ENCODE measurements at places on chromosomes 5 and 9.

- no peak for DNase-seq
Measured at GRCh38 chr5:102290004-102290403, 6.1 kb downstream of the SLCO4C1 start.

- DNase-seq: no peak
Measured at GRCh38 chr9:29214154-29214689, 1640.9 kb upstream of the C9orf72 start.

GRCh38 chr9:91028166-91028827, 226.7 kb downstream of the SYK start:
- no peak for DNase-seq

DNA sequence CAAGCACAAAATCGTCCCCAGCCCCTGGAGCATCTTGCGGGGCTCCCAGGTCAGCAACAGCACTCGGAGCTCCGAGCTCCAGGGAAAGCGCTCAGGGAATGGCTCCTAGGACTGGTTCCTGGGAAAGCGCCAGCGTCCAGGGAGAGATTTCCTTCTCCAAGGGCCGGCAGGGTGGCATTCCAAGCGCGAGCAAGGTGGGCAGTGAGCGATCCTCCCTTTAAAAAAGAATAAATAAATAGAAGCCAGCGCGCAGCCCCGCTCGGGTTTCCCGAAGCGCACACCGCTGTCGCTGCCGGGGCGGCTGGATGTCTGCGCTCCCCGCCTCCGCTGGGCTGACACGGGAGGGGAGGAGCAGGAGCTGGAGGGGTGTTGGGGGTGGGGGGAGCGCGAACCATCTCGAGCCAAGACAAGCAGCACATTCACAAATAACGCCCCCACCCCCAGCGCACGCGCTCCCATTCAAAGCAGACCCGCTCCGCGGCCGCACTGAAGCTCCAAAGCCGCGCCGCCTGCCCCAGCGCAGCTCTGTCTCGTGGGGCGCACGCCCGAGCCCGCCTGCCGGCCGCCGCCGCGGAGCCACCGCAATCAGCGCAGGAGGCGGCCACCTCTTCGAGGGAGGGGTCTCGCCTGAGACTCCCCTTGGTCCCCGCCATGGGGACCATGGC, 327.4 kb downstream of the SH3GL2 start:
- no peak for DNase-seq

- DNase-seq: no peak
Measured at GRCh38 chr5:172875505-172876279, 41.6 kb downstream of the ERGIC1 start.

GRCh38 chr5:148268566-148268965, at the start of gene SPINK13:
Gene SPINK13 (plus strand): TSS chr5:148268794. CDS start chr5:148270073, 1,279 bp downstream.
- no peak for DNase-seq

DNA sequence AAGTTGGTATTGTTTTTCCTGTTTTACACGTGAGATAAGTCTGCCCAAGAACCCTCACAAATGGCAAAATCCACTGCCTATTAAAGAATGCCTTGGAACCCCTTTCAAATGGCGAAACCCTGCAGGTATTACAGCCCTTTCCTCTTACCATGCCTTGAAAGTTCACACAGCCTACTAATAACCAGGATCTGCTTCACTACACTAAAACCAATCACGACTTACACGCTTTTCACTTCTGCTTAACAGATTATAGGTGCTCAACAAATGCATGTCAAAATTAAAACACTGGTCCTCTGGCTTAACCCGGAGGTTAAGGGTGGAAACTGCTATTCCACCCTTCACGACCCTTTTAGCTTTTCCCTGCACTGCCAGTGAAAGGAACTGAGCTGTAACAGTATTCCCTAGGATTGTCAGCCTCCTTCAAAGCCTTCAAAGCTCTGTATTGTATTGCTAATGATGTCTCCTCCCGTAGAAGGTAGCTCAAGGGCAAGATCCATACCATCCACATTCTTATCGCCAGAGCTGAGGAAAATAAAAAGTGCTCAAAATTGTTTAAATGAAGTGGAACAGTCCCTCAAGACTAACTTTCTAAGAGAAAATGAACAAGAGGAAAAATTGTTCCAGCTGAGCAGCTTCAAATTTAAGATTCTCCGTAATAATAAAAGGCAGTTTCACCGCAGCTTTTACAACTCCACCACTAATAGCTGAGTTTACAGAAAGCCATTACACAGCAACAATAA, 997 bp downstream of the AUH start:
- no peak for DNase-seq

- DNase-seq: no peak
Measured at GRCh38 chr5:131496400-131496713, 138.7 kb downstream of the RAPGEF6 start.

DNA sequence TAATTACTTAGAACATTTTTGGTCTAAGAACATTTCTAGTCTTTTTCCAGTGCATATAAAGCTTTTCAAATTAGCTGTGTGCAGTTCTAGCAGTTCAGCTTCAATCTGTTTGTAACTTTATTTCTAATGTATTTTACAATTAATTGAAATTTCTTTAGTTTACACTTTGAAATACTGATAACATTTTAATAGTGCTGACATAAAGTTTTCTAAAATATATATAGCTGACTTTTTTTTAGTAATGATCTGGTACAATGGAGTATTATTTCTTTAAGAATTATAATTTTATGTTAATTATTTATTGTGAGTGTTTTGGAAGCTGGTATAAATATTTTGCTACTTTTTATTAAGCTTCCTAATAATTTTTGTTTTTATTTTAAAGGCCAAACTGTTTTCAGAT, 43.3 kb downstream of the CCNH start:
- no peak for DNase-seq

DNA sequence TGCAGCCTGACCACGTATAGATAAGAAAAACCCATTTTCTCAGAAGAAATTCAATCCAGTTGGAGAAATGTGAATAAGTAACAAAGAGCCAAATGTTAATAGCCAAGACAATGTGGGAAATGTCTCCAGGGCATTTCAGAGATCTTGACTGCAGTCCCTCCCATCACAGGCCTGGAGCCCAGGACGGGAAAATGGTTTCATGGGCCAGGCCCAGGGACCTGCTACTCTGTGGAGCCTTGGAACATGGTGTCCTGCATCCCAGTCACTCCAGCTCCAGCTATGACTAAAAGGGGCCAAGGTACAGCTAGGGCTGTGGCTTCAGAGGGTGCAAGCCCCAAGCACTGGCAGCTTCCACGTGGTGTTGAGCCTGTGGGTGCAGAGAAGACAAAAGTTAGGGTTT, 490.0 kb downstream of the CYLC2 start:
- DNase-seq: no peak
